Myocyte (in vitro differentiated cells): ENCODE measurements at places on chromosomes 4 and X. TPM values are rescaled to one million over a fixed set of nuclear protein-coding genes. Genes with fewer than 3 reads are reported as not detected.

SUPT20HL1 gene
- not detected in 2 replicates for total RNA-seq

BEX5 gene
- total RNA-seq, result not detected in 2 replicates

TRIM75 gene
- total RNA-seq, result not detected in 2 replicates

MND1 gene
- total RNA-seq, result 1.2 TPM in 1 of 2 replicates, not detected in the other

SPRY1 gene
- total RNA-seq, result 14.8 and 19.8 TPM in 2 replicates

NUDT10 gene
- 0.42 and 0.62 TPM in 2 replicates for total RNA-seq

FAM47A gene
- total RNA-seq, result not detected in 2 replicates

MAGEB17 gene
- not detected in 2 replicates for total RNA-seq

SOWAHB gene
- 0.05 TPM in 1 of 2 replicates, not detected in the other for total RNA-seq

FAM199X gene
- 29.1 and 39.1 TPM in 2 replicates for total RNA-seq

GAGE12F gene
- not detected in 2 replicates for total RNA-seq

ADGRL3 gene
- total RNA-seq, result 0.08 and 0.62 TPM in 2 replicates

TACR3 gene
- 0.03 TPM in 1 of 2 replicates, not detected in the other for total RNA-seq

EDNRA gene
- 22.3 and 42.8 TPM in 2 replicates for total RNA-seq

COL25A1 gene
- total RNA-seq, result 25.0 and 85.7 TPM in 2 replicates

FGD1 gene
- total RNA-seq, result 7.8 and 7.9 TPM in 2 replicates

CDKL2 gene
- total RNA-seq, result 0.10 and 0.59 TPM in 2 replicates

ARHGEF38 gene
- 0.13 and 0.47 TPM in 2 replicates for total RNA-seq

FGFBP2 gene
- total RNA-seq, result 3.0 TPM in 1 of 2 replicates, not detected in the other

AMBN gene
- not detected in 2 replicates for total RNA-seq

SLC34A2 gene
- not detected in 2 replicates for total RNA-seq

SYP gene
- 1.8 TPM in 2 replicates for total RNA-seq

CLRN2 gene
- total RNA-seq, result not detected in 2 replicates

USP26 gene
- total RNA-seq, result not detected in 2 replicates

POLN gene
- 5.5 and 7.8 TPM in 2 replicates for total RNA-seq

CTPS2 gene
- total RNA-seq, result 4.8 and 5.7 TPM in 2 replicates

TLR8 gene
- not detected in 2 replicates for total RNA-seq

LARP7 gene
- 45.2 and 53.0 TPM in 2 replicates for total RNA-seq
